H7 (cell line): ENCODE measurements at places on chromosomes 2 and 18.
A peak's percentile ranks its signal among the peaks of the same experiment; 100 is the strongest.

GRCh38 chr2:188395903-188396689 lies 104.4 kb downstream of the GULP1 start:
- DNase-seq = no peak

DNA sequence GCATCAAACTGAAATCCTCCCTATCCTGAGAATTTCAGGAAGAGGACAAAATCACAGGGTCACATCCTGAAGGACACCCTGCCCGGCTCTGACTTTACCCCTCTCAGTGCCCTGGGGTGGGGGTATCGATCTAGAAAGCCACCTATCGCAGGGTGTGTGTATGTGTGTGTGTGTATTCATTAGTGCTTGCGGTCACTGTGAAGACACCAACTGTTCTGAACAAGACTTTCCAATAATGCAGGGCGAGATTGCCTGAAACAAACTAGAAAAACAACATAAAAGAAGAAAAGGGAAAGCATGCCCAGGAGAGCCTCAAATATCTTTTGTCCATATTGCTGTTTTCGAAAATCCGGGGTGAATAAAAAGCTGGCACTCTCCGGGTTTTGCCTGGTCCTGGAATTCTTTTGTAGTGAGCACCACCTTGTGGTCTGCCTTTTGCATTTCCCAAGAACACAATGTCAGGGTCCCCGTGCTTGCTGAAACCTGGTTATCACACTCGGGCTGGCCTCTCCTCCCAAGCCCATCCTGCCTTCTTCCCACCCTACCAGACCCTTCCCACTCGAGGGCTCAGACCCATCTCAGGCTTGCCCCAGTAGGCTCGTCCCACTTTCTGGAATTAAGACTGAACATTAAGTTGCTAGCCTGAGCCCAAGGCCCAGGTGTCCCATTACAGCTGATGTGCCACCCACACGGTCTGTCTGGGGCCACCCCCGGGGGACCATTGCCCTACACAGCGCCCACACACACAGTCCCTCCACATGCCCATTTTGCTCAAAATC lies 25.0 kb upstream of the COPS8 start:
- peak; percentile 77 for DNase-seq

DNA sequence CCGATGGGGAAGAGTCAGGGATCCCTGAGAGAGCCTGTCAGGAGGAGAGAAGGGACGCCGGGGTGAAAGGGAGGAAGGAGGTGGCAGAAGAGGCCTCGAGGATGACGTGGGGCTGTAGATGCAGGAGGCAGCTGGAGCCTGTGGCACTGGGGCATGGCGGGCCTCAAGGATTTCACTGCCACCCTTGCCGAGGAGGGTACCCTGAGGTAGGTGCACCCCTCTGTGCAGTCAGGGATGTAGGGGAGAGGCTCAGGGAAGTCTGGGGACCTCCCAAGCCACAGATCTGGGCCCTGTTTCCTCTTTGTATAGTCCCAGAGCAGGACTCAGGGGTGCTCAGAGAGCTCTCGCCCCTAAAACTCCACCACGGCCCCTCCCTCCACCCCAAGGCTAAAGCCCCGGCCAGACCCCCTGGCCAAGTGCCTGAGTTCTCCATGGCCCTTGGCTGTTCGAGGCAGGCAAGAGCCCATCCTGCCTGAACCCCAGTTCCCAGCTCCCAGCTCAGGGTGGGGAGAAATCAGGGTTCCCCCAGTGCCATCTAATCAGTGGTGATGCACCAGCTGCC lies 39.0 kb upstream of the HDAC4 start:
- DNase-seq = no peak

GRCh38 chr2:199042660-199043379 lies 414.9 kb downstream of the SATB2 start:
- no peak for DNase-seq
